ENCODE measurements at places on chromosomes 5 and 9.

- DNase-seq, result no peak
These were observed 1.9 kb upstream of the GPBP1 start for GRCh38 chr5:57171816-57172465.

GRCh38 chr9:123926941-123927340, 3.0 kb downstream of the DENND1A start:
- no peak for DNase-seq

GRCh38 chr5:4924577-4924976, 215.6 kb upstream of the ADAMTS16 start:
- no peak for DNase-seq

DNA sequence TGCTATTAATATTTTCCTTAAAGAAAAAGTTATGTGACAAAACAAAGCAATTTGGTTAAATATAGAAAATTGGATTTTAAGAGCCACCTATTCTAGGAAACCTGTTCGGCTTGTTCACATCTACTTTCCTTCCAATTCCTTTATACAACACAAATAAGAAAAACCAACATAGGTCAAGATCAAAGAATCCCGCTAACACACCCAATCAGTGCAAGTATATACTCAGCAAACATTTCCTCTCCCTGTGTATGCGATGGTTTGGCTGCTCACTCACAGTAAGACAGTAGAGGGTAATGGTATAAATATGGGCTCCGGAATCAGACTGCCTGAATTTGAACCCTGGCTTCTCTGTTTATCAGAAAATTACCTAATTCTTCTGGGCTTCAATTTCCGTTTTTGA, 757.5 kb upstream of the ZNF608 start:
- no peak for DNase-seq

DNA sequence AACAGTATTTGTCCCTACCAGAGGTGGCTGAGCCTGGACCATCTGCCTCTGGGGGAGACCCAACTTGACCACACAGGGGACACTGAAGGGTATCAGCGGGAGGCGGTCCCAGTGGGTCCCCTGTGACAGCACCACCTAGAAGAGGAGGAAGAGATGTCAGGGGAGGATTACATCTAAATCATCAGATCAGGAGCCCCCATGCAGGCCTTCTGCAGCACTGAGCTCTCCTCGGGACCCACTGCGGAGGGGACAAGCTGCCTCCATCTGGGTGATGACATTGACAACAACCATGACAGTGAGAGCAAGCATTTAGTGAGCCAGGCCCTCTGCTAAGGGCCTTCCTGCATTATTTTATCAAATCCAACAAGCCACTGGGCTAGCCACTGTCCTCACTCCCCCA, 12.3 kb downstream of the ORM2 start:
- no peak for DNase-seq

- DNase-seq, result no peak
These were observed 46.4 kb upstream of the SLC44A1 start for GRCh38 chr9:105198023-105198422.

- no peak for DNase-seq
These were observed 125.7 kb downstream of the COL23A1 start for GRCh38 chr5:178464431-178465048.

- no peak for DNase-seq
These were observed 111.1 kb upstream of the DPYSL3 start for GRCh38 chr5:147621016-147621415.

DNA sequence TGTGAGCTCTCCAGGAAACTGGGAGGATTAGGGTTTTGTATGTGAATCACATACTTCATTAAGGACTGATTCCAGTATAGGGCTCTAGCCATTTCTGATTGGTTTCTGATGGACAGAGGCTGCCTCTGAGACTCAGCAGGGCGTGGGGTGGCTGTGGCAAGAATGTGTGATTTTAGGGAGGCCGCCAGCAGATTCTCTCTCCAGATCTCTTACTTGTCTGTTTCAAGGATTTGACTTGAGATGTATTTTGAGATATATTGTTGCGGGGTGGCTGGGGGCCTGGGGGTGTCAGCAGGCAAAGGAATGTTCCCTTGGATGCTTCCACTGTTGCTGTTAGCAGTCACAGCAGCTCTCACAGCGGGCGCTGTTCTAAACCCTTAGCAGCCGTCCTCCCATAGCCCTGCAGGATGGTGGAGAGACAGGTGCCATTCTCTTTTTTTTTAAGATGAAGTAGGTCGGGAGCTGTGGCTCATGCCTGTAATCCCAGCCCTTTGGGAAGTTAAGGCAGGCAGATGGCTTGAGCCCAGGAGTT, 8.0 kb upstream of the HNRNPAB start:
- no peak for DNase-seq

DNA sequence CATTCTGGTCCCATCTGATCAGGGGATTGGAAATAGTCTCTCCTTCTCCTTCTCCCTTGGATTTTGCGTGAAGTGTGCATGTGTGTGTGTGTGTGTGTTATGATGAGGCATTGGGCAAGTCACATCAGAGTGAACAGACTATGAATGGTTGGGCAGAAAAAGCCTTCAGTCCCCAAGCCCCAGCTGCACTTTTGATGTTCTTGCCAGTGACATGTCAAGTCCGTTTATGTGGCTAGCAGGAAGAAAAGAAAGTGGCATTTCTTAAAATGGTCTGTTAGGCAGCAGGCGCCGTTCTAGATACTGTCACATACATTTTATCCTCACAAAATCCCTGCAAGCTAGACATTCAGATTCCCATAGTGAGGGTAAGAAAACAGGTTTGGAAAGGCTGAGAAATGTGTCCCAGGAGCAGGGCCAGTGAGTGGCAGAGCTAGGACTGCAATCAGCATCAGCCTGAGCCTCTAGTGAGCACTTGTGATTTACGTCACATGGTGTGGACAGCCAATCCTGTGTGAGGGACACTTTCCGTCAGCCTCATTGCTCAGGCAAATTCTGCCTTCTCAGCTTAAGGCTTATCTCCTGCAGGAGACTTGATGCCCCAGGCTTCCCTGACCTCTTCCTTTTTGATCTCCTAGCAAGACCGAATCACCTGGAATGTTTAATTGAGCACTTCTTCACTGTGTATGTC, 60.4 kb downstream of the GLRA1 start:
- no peak for DNase-seq

DNA sequence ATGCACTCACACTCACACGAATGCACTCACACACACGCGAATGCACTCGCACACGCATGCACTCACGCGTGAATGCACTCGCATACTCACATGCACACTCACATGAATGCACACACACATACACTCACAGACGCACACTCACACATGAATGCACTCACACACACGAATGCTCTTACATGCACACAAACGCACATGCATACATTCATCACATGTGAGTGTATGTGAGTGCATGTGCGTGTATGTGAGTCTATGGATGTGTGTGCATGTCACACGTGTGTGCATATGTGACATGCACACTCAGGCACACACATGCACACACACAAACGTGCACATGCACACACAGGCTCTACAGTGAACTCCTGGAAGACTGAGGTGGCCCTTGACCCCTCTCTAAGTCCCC, 121.7 kb downstream of the ADAMTS2 start:
- DNase-seq, result no peak

GRCh38 chr9:128512820-128513219, 8.3 kb downstream of the GLE1 start:
- no peak for DNase-seq

DNA sequence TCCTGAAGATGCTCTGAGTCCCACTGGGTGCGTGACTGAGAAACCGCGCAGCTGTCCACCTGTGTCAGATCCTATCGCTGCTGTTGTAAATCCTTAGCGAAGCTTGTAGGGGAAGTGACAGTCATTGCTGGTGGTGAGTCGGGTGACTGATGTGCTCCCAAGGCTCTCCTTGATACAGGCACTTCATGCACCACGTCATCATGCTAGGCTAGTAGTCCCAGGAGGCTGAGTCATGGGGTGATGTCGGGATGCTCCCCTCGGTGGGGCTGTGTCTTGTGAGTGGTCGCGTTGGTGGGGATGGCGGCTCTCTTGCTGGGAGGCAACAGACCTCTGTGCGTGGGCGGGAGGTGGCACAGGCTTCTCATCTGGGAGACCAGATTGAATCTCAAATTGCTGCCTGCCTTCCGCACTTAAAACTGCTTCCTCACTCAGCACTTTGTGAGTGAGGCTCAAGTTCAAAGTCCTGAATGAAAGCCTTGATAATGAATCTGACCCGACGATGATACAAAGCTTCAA, 84.7 kb downstream of the CSNK1A1 start:
- no peak for DNase-seq

GRCh38 chr5:25056836-25057235, 412.1 kb upstream of the CDH10 start:
- no peak for DNase-seq

- DNase-seq, result no peak
These were observed 276.2 kb upstream of the POU5F2 start for GRCh38 chr5:94017579-94017978.

- no peak for DNase-seq
These were observed 193.3 kb downstream of the NTRK2 start for GRCh38 chr9:84862810-84863287.

- no peak for DNase-seq
These were observed 17.2 kb downstream of the PITX1 start for GRCh38 chr5:135016861-135017290.

GRCh38 chr9:111231801-111232580, 98.0 kb downstream of the OR2K2 start:
- DNase-seq, result no peak

DNA sequence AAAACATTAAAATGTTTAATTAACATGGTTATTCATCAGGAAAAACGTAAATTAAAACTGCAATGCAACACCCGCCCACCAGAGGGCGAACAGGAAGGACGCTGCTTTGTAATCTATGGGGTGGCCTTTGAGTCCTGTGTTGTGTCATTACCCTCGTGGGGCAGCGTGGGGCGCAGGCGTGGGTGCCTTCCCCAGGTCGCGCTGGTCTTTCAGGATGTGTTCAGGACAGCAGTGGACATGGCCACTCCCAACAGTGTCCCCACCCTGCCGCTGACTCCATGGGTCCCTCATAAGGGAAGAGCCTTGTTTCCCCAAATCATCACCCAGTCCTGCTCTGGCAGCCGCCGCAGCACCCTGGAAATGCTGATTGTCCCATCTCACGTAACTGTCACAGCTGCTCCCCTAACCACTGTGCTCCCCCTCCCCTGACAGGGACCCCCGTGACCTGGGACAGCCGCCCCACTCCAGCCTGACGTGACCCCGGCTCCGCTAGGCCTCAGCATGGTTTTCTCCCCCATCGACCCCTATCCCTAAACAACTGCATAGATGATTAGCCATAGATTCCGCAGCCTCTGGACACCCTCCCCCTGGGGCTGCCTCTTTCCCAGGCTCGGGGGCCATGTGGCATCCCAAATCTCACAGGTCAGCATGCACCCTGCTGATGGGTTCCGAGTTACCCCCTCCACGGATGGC, 36.4 kb downstream of the GLT6D1 start:
- no peak for DNase-seq

- DNase-seq, result no peak
These were observed 379.7 kb downstream of the PSAT1 start for GRCh38 chr9:78676623-78677022.

DNA sequence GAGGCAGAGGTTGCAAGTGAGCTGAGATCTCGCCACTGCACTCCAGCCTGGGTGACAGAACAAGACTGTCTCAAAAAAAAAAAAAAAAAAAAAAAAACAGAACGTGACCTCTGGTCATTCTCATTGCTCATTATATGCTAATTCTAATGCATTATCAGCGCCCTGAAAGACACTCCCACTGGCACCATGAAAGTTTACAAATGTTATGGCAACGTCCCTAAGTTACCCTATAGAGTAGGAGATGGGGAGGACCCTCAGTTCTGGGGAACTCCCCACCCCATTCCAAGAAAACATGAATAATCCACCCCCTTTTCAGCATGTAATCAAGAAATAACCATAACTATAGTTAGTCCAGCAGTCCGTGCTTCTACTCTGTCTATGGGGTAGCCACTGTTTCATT, 48.9 kb upstream of the DENND4C start:
- DNase-seq, result no peak

GRCh38 chr9:96423985-96424336, 5.8 kb upstream of the ZNF367 start:
- DNase-seq, result no peak

- DNase-seq, result no peak
These were observed 85.6 kb downstream of the MACROH2A1 start for GRCh38 chr5:135313405-135313804.

- DNase-seq, result no peak
These were observed 148.0 kb downstream of the BRINP1 start for GRCh38 chr9:119221276-119221675.

- DNase-seq, result no peak
These were observed 139.8 kb downstream of the ELAVL2 start for GRCh38 chr9:23686257-23686656.
